Tongue (tissue), 3 donors: ENCODE measurements at places on chromosomes 1 and 21. TPM values are rescaled to one million over a fixed set of nuclear protein-coding genes. Genes with fewer than 3 reads are reported as not detected.
A peak's percentile ranks its signal among the peaks of the same experiment; 100 is the strongest.

The GCSAML gene
- total RNA-seq = 0.72 TPM

DNA sequence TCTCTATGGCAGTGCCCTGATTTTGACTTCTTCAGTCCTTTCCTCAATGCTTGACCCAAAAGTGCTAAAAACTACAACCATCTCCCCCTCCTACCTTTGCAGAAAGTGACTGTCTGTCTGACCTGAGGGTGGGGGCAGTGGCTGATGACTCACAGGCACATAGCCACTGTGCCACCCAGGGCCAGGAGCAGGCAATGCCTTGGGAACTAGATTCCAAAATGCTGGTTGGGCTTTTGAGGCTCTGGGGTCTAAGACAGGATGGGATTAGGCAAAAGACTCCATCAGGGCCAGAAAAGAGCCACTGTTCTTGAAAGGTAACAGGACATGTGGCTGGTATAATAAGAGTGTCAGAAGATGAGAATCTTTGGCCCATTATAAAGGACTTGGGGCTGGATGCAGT, 129.5 kb upstream of the KIAA0040 start:
- no peak for DNase-seq

DNA sequence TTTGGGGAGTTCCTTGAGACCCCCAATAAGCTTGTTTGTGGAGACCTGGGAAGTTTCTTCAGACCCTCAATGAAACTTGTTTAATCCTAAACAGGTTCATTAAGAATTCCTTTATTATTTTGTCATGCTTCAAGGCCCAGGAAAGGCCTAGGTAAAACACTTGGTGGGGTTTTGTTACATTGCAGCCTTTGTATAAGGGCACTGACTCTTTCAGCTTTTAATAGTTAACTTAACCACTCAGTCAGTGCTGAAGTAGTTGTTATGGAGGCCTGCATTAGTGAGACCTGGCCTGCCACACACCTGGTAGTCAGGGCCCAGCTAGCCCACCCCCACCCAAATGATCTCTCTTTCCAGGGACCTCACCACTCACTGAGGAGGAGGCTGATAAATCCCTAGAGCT, 103.7 kb downstream of the FCRL5 start:
- DNase-seq = no peak

DNA sequence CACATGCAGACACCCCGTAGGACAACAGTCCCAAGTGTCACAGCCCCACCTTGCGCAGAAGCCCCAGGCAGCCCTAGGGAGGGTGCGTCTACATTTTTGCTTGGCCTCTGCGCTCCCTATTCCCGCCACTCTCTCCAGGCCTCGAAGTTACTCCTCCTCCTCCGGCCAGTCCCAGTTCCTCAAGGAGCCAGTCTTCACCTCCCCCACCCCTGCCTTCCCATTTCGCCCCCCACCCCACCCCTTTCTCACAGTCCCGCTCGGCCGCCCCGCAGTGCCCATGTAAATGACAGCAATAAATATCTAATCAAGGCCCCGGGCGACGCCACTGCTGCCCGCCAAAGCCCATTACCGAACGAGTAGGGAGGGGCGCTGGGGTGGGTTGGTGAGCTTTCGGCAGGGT, 3.2 kb downstream of the DMBX1 start:
- DNase-seq = no peak

DNA sequence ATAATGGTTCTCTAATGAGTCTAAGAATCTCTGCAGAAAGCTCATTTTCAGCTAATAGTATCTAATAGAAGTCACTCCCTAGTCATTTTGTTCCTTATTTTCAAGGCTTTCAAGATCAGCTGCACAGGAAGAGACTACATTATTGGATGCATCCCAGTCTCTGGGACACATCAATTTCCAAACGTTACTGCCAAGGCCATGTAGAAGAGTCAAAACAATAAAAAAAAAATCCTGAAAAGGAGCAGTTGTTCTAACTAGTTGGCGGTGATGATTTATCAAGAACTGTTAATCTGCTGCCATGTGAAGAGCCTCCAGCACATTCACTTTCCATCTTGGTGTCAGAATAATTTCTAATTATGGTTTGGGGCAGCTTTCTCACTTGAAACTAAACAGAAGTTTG, 5.7 kb downstream of the DDAH1 start:
- DNase-seq = no peak

The FMO3 gene
- total RNA-seq = not detected

The AADACL4 gene
- total RNA-seq = not detected

DNA sequence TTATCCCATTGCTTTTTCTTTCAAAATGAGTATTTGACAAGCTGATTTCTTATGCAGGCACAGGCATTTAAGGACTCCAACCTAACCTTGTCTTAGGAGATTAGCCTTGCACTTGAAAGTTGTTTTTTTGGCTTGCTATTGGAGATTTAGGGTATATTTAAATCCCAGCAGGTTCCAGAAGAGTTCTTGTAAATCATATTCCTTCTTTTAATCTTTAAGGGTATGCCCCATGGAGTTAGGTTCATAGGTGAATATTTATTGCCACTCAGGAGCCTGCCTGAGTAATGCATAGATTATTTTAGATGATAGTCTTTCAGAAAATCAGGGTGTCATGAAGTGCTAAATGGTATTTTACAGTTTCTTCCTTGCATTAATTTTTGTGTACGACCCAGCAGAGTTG, 146.5 kb downstream of the PATJ start:
- no peak for DNase-seq

DNA sequence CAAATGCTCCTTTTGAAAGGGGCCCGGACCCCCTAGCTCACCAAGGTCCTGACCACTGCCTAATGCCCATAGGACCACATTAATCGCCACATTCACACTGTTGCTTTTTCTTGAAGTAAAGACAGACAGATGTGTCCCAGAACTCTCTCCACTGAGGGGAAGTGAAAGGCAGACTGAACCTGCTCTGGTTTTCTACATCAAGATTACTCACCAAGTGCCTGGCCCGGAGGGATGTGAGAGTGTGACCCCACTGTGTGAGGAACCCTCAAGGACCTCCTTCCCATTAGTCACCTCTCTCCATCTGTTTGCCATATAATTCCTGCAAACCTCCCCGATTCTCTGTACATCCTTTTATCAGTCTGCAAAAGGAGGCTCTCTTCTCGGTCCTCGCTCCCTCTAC, 381.5 kb downstream of the OMA1 start:
- DNase-seq = no peak

- peak; percentile 67 for DNase-seq
Observed at GRCh38 chr1:51214615-51215131, 21.4 kb upstream of the RNF11 start.

GRCh38 chr1:203986887-203987461, 85.9 kb upstream of the SOX13 start:
- no peak for DNase-seq

The WRAP73 gene
- 25.4 TPM for total RNA-seq

DNA sequence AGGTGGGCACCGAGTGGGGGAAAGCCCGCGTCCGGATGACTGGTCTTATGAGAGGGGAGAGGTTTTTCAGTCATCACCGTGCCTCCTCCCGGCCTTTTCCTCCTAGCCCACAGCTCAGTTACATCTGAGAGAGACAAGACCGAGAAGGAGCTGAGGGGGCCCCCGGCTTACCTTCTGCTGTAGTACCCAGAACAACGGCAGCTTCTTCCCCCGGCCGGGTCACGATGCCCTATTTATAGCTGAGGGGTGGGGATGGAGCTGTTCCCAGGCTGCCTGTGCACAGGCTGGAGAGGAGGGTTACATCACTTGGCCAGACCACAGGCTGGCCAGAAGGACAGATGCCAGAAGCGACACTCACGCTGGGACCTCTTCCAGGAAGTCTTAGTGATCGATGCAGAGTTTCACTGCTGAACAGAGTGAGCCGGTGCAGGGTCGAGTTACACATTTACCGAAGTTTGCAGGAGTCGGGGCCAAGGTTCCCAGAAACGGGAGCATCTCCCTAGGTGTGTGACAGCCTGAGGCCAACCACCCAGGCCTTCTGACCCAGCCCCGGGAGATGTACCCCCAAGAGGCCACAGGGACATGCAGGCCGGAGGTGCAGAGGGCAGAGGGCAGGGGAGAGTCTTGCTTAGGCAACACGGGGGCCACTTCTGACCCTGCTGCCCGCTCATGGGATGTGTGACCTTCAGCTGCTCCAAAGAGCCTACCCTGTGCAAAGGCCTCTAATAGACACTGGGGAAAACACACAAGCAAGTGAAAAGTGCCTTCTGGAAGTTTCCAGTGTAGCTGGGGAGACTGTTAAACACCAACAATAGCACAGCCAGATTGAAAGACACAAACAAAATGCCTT, at the start of gene AGT:
Gene AGT, minus strand, starts transcription at position 208 of the 850 bp plus-strand sequence. CDS start 3,299 bp downstream, outside the sequence.
- DNase-seq = peak; percentile 92

DNA sequence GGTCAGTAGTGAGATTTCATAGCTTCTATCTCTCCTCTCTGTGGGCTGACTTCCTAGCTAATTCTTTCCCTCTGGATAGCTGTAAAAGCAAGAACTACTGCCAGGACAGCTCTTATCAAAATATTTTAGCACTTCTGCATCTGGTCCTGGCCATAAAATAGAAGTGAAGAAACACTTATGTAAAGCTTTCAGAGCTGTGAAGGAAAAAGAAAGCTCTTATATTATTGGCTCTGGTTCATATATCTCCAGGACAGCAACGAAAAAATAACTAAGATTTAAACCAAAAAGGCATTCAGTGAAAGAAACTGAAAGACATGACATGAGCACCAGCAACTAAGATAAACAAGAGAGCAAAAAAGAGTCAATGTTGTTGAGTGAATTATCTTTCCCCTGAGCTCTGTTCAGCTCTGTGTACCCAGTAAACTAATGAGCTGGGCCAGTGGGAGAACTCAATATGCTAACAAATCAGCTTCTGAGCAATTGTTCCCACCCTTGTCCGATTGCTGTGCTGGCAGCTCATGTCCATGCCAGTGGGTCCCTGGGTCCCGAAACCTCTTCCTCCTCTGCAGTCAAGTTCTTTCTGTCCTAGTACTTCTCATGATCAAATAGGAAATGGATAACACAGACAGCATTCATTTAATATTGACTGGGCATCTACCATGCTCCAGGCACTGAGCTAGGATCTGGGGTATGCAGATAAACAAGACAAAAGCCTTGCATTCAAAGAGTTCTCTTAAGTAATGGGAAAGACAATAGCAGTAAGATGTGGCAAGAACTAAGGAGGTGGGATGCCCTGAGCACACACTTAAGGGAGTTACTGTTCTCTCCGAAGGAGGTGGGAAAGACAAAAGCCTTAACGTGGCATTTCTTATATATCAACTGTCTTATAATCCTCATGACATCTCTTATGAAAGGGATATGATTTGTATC, 45.3 kb upstream of the MAN1A2 start:
- no peak for DNase-seq

- DNase-seq = no peak
Observed at GRCh38 chr1:60463146-60463545, 389.6 kb upstream of the C1orf87 start.

GRCh38 chr1:177411381-177411780, 240.6 kb downstream of the BRINP2 start:
- no peak for DNase-seq

GRCh38 chr1:7478809-7479499, 292.1 kb upstream of the VAMP3 start:
- peak; percentile 90 for DNase-seq

- no peak for DNase-seq
Observed at GRCh38 chr1:10122926-10123325, 87.4 kb upstream of the KIF1B start.

DNA sequence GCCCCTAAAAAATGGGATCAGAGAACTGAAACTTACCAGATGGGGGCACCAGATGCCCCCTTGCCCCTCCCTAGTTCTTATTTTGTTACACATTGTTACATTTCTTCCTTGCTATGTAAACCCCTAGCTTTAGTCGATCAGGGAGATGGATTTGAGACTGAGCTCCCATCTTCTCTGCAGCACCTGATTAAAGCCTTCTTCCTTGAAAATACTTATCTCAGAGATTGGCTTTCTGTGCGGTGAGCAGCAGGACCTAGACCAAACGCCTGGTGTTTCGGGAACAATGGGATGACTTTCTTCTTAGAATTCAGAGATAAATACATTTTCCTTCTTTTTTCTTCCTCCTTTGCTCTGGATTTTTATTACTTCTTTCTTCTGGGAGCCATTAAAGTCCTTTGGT, 16.7 kb upstream of the LSM10 start:
- DNase-seq = no peak

DNA sequence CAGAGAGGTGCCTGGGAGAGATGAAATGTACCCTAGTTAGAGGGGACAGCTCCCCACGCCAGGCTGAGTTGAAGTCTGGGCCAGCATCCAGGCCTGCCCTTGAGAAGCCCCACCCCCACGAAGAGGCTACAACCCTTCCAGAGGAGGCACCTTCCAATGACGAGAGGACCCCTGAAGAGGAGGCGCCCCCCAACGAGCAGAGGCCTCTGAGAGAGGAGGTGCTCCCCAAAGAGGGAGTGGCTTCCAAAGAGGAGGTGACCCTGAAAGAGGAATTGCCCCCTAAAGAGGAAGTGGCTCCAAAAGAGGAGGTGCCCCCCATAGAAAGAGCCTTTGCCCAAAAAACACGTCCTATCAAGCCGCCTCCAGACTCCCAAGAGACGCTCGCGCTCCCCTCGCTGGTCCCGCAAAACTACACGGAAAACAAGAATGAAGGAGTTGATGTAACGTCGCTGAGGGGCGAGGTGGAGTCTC, 3.1 kb downstream of the EVA1B start:
- peak; percentile 38 for DNase-seq

DNA sequence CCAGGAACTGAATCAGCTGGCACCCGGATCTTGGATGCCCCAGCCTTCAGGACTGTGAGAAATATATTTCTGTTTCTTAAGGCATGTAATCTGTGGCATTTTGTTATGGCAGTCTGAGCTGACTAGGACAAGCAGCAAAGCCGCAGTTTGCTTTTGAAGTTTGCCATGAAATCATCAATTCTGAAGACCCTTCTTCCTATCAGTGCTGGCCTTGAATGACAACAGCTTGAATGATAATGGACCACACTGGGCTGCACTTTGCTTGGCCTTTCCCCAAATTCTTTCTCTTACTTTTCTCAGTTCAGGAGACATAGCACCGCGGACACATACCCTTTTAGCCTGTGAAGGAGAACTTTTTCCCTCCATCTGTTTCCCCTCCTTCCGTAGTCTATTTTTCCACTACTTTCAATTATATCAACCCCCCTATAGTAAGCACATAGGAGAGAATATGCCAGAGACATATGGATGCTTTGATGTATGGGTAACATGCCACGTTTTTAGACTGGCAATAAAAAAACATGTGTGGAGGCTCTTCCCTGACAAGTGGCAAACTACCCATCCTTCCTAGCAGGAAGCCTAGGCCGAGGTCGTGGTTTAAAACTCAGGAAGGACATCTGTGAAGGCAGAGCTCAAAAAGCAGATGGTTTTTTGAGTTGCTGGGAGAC, 42.9 kb downstream of the HLX start:
- DNase-seq = no peak

- DNase-seq = no peak
Observed at GRCh38 chr1:170009551-170009950, 64.9 kb downstream of the KIFAP3 start.

The WNT2B gene
- total RNA-seq = 6.1 TPM
